ENCODE measurements at places on chromosomes 6 and 20. TPM values are rescaled to one million over a fixed set of nuclear protein-coding genes. Genes with fewer than 3 reads are reported as not detected.

GRCh38 chr6:14748679-14749078 lies 497.2 kb upstream of the JARID2 start:
- DNase-seq, result no peak

GRCh38 chr20:1418350-1418749 lies 25.5 kb upstream of the FKBP1A start:
- DNase-seq, result no peak

DNA sequence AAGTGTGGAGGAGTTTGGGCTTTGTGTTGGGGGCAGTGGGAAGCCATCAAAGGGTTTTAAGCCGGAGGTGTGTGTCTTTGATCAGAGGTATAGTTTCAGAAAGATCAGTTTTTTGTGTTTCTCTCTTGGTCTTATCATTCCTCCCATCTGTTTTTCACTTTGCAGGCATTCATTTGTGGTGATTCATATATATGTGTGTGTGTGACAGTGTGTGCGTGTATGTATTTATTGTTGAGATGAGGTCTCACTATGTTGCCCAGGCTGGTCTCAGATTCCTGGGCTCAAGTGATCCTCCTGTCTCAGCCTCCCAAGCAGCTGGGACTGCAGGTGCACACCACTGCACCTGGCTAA lies 11.1 kb upstream of the SERINC3 start:
- no peak for DNase-seq

The PRPH2 gene
- 1.8 TPM for total RNA-seq

Measured in psoas muscle (tissue), 8 donors.